ENCODE measurements at places on chromosomes 3 and 15. TPM values are rescaled to one million over a fixed set of nuclear protein-coding genes. Genes with fewer than 3 reads are reported as not detected.

The CFAP92 gene
- total RNA-seq, result 0.15 TPM

The KLHDC8B gene
- total RNA-seq, result 36.3 TPM

The SERINC4 gene
- total RNA-seq, result not detected

- DNase-seq, result no peak
These were observed 107.5 kb downstream of the EOMES start for GRCh38 chr3:27614592-27614991.

DNA sequence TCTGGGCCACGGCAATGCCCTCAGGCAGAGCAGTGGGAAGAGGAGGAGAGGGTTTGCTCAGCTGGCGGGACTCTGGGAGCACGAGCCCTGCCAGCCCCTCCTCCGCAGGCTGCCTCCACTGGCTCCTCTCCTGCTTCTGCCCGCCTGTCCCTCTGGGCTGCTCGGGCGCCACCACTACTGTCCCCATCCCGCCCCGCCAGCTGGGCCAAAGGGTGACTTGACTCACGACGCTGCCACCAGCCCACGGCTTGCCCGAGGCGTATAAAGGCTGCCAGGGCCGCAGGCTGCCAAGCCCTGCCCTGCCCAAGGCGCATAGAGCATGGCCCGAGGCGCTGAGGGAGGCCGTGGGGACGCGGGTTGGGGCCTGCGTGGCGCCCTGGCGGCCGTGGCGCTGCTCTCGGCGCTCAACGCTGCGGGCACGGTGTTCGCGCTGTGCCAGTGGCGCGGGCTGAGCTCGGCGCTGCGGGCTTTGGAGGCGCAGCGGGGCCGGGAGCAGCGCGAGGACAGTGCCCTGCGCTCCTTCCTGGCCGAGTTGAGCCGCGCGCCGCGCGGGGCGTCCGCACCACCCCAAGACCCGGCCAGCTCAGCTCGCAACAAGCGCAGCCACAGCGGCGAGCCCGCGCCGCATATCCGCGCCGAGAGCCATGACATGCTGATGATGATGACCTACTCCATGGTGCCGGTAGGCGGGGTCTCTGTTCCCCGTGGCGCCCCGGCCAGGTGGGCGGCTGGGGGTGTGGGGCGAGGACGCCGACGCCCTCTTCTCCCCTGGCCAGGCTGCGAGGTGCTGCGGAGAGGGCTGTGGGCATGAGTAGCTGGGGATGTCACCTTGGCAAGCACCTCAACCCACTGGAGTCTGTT lies at the start of gene GLDN:
GLDN (plus strand) TSS at position 290 of the 861 bp plus-strand sequence; CDS start at position 320, 30 bp downstream.
- peak; percentile 45 for DNase-seq

Data from glutamatergic neuron (in vitro differentiated cells).